ENCODE measurements at places on chromosomes 5 and 9.

DNA sequence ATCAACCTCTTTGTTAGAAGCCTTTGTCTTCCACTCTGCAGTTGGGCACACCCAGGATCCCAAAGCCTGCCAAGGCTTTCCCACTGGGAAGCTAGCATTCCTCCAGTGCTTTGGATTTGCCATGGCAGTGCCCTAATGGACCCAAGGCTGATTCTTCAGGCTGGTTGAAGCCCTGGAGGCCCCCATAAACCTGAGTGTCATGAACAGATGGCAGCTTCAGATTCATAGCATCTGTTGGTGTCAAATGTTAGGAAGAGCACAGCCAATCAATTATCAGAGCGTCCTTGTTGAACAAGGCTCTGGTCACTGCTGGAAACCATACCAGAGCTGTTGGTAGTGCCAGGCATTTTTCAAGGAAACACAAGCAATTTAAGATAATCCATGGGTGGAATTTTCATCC, 241.1 kb upstream of the KLF4 start:
- no peak for DNase-seq

DNA sequence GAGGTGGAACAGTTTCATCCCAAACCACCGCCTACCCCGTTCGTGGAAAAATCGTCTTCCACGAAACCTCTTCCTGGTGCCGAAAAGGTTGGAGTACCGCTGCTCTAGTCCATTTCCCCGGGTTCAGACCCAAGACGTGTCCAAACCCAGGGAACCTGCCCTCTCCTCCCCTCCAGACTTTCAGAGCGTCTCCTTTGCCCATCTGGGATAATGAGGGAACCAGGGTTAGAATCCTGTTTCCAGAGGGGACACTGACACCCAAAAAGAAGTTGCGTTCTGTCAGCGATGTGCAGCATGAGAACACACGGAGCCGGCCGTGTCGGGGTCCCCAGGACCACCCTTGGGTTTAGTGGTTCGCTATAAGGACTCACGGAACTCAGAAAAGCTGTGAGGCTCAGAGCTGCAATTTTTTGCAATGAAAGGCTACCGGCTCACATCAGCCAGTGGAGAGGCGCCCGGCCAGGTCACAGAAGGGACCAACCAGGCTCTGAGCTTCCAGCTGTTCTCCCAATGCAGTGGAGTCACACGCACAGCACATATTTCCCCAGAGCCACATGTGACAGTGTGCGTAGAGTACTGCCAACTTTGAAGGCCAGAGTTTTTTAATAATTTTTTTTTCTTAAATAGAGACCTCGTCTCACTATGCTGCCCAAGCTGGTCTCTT, 19.4 kb downstream of the LAMC3 start:
- no peak for DNase-seq

DNA sequence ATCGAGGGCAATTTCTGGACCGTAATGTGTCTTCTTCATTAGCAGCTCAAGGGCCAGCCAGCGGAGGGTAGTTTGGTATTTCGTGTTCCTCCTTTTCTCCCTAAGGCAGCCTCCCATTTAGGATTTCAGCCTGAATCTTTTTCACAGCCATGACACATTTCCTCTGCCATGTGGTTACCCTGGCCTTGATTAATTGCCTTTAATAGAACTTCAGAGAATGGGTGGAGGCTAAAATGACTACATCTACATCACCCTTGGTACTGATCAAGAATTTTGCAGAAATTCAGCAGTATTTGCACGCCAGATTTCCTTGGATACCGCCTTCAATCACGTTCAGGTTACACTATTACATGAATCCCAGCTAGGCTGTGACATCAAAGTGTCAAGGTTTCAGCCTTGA, 58.0 kb downstream of the ADAMTS16 start:
- DNase-seq: no peak

GRCh38 chr9:18067548-18068120, 406.3 kb upstream of the ADAMTSL1 start:
- DNase-seq: no peak

DNA sequence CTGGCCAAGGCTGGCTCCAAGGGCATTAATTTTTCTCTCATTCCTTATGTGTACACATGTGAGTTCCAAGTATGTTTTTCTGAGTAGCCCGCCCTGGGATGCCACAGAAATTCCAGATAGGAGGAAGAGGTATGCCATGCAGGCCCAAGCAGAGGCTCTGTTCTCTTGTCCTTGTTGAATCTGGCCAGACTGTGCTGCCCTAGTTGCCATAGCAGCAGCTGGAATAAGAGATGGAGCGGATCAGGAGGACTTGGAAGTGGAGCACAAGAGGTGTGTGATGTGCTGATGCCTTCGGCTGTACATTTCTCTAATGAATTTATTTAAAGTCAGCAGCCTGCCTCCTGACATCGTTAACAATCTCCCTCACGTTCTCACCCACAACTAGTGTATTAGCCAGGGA, 235.6 kb upstream of the RPS23 start:
- no peak for DNase-seq

- no peak for DNase-seq
Observed at GRCh38 chr5:144177548-144177947, 6.9 kb downstream of the KCTD16 start.

GRCh38 chr9:68492806-68493205, 47.9 kb downstream of the TMEM252 start:
- no peak for DNase-seq

GRCh38 chr5:139262059-139262741, 31.3 kb upstream of the MATR3 start:
- DNase-seq: no peak

DNA sequence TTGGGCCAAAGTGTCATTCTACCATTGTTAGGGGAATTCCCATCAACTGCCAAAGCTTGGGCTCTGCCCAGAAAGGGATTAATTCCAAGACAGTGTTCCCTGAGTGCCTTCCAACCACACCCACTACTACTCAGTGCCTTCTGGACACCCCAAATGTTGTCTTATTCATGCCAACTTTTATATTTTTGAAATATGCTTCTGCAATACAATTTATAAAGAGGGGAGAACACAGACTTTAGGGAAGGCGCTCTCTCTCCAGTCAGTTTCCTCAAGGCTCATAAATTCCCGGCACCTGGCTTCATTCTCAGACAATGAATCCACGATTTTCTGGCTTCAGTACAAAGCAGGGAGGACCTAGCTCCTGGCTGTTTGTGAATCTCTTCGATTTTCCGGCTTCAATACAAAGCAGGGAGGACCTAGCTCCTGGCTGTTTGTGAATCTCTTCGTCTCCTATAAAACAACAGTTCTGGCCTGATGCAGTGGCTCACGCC, 120.1 kb upstream of the MYO10 start:
- DNase-seq: no peak

DNA sequence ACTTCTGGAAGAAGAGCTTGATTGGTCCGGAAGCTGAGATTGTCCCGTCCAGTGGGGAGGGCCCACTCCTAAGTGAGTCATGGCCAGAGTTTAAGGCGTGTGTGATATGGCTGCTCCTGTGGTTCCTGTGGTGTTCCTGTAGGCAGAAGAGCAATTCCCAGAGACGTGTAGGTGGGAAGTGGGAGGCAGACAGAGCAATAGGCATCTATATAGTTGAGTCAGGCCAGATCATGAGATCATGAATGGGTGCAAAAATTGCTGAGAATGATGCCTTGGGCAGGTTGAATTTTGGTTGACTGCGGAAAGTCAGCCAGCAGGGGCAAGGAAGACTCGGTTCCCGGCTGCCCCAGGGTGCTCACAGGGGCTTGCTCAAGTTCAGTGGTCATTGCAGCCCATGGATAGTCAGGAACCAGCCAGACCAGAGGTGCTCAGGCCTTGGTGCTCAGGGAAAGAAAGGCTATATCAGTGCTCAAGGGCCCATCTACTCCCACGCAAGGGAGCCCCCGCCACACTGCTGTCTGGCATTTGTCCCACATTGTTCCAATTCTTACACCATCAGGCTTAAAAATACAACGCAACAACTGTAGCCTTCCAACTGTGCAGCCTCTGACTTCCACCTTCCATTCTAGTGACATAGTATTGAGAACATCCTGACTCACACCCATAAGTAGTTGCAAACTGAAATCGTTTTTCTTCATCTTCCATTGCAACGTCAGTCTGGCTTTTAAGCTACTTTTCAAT, 21.0 kb upstream of the GSN start:
- no peak for DNase-seq

GRCh38 chr5:1374030-1374678, 29.3 kb upstream of the CLPTM1L start:
- no peak for DNase-seq

DNA sequence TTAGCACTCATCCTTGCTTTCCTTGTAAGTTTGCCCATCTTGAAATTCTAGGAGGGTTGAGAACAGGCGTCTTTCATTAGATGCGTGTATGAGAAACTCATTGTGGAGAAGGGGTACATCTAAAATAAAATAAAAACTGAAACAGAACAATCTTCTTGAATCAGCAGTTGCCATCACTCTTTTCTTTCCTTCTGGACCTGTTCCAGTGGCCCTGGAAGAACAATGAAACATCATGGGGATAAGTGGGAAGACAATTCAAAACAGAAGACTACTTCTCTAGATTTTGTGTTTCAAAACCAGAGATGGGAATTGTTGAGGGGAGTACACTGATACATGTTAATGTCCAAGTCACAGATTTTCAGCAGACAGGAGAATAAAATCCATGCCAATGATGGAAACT, 59.9 kb downstream of the SLC1A3 start:
- DNase-seq: no peak

- no peak for DNase-seq
Observed at GRCh38 chr5:178793151-178793550, 62.7 kb upstream of the ZNF354A start.

DNA sequence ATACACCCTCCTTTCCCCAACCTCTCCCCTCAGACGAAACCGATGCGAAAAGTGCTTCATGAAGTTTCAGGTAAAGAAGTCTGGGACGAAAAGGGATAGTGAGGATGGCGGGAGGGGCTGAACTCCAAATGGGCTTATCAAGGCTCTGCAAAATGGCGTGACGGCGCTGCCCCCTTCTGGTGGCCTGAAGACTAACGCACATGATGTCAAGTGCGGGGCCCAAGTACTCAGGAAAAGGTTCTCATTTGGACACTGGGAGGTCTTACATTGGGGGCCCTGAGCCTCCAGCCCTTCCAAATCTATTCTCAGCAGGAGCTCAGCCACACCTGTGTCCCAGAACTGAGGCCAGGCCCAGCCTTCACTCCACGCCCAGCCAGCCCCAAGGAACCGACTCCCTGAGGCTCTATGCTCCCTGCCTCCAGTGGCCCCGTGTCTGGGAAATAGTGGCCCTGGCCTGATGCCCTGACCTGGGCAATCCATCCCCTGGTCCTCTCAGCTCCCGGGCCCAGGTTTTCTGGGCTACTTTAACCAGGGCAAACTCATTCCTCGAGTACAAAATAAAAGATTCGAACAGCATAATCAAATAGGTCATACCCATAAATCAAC, 119.9 kb downstream of the KCNIP1 start:
- DNase-seq: peak; percentile 60

GRCh38 chr5:60671899-60672692, 27.9 kb downstream of the DEPDC1B start:
- no peak for DNase-seq

DNA sequence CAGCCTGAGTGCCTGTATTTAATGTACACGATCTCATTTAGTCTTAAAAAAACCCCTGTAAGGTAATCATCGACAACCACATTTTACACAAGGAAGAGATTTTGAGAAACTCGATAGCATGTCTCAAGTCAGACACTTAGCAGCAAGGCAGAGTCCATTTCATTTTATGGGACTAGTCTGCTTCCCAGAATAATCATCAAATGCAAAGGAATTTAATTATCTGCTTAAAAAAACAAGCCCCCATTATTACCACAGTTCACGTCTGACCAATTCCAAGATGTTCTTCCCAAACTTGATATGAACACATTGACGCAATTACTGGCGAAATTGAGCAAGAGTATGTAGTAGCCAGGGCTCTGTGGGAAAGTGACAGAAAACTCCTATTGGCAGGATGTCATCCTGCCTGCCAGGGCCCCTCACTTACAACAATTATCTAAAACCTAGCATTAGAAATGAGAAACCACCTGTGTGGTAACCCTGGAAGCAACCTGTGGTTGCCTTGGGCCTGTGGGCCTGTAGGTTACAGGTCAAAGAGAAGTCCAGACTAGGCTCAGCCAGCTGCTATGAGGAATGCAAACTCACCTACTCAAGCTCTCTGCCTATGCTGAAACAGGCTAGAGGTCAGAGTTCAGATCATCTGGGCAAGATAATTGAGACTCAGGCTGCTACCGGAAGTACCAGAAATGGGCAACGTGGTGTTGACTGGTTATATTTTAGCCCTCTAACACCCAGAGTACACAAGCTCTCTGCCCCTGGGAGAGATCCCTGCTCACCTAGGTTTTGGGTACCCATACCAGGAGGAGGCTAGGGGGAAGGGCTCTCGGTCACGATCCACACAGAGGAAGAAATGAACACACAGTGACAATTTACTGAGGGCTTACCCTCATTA, 1.6 kb downstream of the B4GALT1 start:
- peak; percentile 70 for DNase-seq

DNA sequence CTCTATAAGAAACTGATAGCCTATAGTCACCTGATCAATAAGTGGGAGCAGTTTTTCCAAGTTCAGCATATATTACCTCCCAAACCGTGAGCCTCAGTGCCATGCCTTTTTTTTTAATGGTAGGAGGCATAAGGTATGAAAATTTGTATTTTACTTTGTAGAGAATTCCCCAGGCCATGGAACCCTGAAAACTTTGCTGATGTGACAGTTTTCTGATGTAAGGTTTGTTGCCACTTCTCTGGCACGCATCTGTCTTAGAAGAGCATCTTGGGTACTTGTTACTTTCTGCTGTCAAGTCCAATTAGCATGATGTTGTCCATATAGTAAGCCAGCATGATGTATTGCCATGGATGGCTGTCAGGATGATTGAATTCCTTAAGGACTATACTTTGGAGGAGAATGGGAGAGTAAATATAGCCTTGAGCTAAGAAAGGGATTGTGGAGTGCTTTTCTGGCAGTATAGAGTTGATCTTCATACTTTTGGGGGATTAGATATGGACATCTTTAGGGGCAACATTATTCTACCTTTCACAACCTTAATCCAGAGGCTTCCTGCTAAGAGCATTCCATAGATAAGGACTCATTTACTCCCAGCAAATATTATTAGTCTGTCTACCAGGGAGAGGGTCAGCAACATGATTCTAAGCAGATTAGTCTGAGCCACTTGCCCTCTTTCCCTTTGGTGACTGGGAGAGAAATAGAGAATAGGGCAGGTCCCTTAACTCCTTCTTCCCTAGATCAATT, 389.6 kb downstream of the YTHDC2 start:
- DNase-seq: no peak

GRCh38 chr9:69168709-69169217, 5.3 kb upstream of the TJP2 start:
- peak; percentile 71 for DNase-seq

- no peak for DNase-seq
Observed at GRCh38 chr9:115591584-115591984, 473.6 kb upstream of the TNC start.

GRCh38 chr5:125012727-125013451, 266.4 kb upstream of the ZNF608 start:
- DNase-seq: no peak

- DNase-seq: no peak
Observed at GRCh38 chr9:93953496-93954433, 1.4 kb downstream of the BARX1 start.

DNA sequence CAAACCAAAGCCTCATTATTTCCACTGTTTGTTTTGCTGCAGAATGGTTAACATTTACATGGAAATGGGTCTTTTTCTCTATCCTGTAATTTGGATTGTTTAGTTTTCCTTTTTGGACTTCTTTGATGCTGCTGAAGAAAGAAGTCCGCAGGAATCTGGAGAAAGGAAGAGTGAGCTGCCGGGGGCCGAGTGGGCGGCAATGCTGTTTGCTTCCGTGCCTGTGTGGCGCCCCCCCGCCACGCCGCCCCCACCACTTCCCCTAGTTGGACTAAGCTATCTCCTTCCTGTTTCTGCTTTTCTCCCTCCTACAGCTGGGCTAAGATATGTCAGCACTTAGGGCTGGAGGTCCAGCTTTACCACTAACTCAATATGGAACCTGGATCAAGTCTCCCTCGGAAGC, 39.7 kb downstream of the ACTL7B start:
- no peak for DNase-seq

All from activated naive CD4-positive, alpha-beta T cell treated with anti-CD3 and anti-CD28 coated beads, Interleukin-2, amount 50 U/mL, for 72 hours (primary cell).